Activated CD4-positive, alpha-beta T cell treated with anti-CD3 and anti-CD28 coated beads for 24 hours (primary cell): ENCODE measurements at places on chromosomes 1 and 21.
A peak's percentile ranks its signal among the peaks of the same experiment; 100 is the strongest.

DNA sequence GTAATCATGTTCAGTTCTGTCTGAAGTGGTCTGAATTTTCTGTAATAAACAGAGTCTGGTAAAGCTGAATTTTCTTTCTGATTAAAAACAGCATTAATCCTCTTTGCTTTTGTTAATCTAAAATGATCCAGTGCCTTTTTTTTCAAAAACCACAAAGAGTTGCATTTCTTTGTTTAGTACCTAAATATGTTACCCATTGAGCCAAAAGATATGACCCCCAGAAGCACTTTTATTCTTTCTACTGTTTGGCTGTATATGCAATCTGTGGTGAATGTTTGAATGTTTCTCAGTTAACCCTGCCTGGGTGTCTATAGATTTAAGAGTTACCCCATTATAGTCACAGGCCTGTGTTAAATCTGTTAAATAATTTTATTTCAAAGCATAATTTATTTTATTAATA, 394.8 kb downstream of the PTPRC start:
- no peak for DNase-seq

- no peak for DNase-seq
Observed at GRCh38 chr1:100168051-100168450, 10.0 kb downstream of the LRRC39 start.

DNA sequence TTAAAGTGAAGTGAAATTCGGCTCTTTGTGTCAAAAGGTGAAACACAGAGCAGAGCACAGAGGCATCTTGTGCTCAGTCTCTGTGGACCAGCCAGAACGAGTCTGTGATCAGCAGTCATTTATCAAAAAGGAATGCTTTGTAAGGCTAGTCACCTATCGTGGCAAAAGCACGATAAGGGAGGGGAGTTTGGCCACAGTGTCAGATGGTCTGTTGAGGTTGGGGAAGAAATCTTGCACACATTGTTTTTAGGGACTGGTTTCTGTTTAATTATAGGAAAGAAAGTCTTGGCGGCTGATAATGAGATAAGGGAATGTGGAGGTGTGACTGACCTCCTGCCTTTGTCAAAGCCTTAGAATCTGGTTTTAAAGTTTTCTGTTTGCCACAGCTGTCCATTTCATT, 58.2 kb upstream of the KIAA1614 start:
- DNase-seq = no peak

DNA sequence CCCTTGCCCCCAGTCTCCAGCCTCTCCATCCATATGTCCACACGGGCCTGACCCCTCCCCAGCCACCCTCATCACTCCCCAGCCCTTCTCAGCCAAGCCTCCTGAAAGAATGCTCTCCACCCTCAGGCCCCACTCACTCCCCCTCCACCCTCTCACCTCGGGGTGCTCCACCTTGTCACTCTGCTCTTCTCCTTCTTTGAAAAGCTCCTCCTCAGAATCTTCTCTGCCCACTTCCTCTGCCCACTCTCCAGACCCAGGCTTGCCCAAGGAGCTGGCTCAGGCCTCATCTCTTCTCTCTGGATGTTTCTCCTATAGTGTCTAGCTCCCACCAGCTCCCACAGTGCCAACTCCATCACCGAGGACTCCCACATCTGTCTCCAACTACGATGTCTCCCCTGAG, 13.9 kb downstream of the COL8A2 start:
- no peak for DNase-seq

DNA sequence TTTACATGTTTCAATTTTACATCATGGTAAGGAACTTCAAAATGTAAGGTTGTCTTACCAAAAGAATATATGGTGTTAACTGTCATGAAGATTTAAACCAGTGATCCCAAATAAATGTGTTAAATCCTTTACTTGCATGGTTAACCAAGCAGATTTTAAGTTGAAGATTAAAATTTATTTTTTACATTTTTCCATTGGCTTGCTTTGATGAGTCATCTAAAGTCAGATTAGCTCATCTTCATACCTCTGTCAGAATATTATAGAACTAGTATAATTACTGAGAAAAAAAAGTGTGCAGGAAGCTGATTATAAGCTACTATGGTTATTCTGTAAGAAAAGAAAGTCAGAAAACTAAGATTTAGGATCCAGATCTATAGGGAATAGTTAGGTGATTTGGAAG, 95.3 kb upstream of the DPH5 start:
- DNase-seq = no peak

GRCh38 chr1:40462956-40463590, 12.8 kb downstream of the ZFP69B start:
- no peak for DNase-seq

- no peak for DNase-seq
Observed at GRCh38 chr1:72631449-72631848, 349.1 kb upstream of the NEGR1 start.

DNA sequence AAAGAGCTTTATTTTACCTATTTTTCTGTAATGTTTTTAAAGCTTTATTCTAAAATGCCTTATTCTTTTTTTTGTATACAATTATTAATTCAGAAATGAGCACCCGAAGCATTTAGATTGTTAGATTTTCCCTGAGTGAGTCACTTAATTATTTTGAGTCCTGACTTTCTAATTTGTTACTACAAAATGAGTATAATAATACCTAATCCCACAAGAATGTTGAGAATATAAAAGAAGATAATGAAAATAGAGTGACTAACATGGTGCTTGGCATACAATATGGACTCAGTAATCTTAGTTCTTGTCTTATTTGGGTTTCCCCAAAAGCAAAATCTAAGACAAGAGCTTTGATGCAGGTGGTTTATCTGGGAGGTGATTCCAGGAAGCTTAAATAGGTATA, 142.2 kb downstream of the LHX8 start:
- DNase-seq = no peak

GRCh38 chr1:47395433-47395832, 20.7 kb upstream of the FOXE3 start:
- no peak for DNase-seq

- peak; percentile 18 for DNase-seq
Observed at GRCh38 chr1:12275370-12275769, 45.5 kb downstream of the VPS13D start.

DNA sequence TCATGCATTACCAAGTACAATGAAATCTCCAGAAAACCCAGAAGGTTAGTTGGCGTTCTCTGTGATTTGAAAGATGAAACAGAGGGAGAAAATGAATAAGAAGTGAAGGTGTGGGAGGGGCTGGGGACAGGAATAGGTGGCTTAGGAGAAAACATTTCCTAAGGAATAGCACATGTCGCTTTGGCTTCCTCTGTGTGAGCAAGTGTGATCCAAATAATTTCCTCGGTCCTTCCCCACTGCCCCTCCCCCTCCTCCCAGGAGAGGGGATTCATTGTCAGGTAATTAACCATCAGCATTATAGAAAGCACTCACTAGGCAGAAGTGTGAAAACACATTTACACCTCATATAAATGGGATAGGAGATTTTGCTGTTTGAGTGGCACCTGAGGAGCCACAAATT, 105.5 kb downstream of the NUF2 start:
- DNase-seq = no peak

GRCh38 chr21:44423941-44424607, 31.2 kb upstream of the LRRC3 start:
- DNase-seq = no peak

- peak; percentile 79 for DNase-seq
Observed at GRCh38 chr1:231421971-231422797, at the start of gene EGLN1. TSS of gene EGLN1 (minus strand) at chr1:231422287. CDS start at chr1:231421888, 399 bp downstream.

- DNase-seq = no peak
Observed at GRCh38 chr1:242431786-242432185, 92.7 kb downstream of the PLD5 start.

GRCh38 chr21:36141513-36141925, 6.6 kb downstream of the CBR3 start:
- DNase-seq = peak; percentile 68

DNA sequence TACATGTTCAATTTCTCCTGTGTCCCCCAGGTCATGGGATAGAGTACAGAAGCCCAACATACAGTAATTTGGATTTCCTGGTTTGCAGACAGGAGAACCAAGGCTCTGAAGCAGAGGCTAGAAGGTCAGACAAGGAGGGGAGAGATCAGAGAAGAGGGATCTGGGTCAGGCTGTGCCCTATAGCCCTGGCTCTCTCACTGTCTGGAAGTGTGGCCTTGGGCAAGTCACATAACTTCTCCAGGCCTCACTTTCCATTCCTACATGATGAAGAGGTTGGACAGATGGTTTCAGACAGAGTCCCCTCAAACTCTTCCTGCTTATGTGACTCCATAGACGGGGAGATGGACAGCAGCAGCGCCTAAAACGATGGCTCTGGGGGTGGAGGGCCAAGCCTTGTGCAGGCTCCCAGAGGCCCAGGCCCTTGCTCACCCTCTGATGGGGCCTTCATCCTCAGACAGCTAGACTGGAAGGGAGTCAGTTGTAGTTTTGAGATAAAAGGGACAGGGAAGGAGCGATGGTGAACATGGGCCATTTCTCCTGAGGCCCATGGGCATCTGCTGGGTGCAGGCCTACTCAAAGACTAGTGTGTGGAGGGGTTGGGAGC, 2.9 kb downstream of the TRIM62 start:
- no peak for DNase-seq
